ENCODE measurements at places on chromosomes 7 and 10. TPM values are rescaled to one million over a fixed set of nuclear protein-coding genes. Genes with fewer than 3 reads are reported as not detected.

Gene FBXL13
- total RNA-seq = 0.56 TPM

Gene ARHGEF5
- total RNA-seq = 1.0 TPM

Gene CHRM2
- not detected for total RNA-seq

Gene PPP1R17
- total RNA-seq = not detected

Gene SFR1
- total RNA-seq = 16.3 TPM

Gene OR6B1
- total RNA-seq = not detected

Gene CSGALNACT2
- total RNA-seq = 2.0 TPM

Gene IFIT2
- total RNA-seq = 0.53 TPM

Gene DMBT1
- 1.1 TPM for total RNA-seq

Gene RNF32
- total RNA-seq = 1.7 TPM

Gene GAD2
- total RNA-seq = not detected

- DNase-seq = no peak
Observed at GRCh38 chr7:69677054-69677852, 79.0 kb downstream of the AUTS2 start.

DNA sequence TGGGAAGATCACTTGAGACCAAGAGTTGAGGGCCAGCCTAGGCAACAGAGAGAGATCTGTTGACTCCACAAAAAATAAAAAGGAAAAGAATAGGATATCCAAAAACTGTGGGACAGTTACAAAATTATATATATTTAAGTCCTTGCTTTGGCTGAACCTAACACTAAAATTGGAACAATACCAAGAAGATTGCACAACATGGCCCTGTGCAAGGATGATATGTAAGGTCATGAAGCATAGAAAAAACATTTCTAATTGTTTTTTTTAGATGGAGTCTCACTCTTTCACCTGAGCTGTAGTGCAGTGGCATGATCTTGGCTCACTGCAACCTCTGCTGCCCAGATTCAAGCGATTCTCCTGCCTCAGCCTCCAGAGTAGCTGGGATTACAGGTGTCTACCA, 139.0 kb downstream of the TPST1 start:
- DNase-seq = no peak

DNA sequence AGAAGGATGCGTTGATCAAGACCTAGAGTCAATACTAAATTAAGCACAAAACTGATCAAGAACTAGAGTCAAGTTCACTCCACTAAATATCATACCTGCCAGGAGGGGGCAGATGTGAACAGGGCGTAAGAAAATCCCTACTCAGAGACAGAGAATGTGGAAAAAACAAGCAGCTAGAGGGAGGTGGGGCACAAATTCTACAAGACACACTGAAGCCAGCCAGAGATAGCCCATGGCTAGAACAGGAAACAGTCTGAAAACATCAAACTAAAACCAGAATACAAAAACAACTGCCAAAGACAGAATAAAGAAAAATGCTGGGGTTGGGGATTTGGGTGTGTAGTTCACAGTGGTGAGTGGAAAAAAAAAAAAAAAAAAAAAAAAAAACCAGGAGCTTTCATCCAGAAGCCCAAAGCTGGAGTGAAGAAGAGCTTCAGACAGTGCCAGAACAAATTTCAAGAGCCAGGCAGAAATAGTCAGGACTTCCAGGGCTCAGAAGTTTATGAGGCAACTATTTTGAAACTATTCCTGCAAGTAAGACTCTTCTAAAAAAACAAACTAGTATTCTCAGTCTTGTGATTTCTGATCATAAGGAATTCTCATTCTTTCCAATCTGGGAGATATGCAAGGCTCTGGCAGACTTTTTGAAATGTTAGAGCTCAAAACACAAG, 118.3 kb downstream of the CCDC71L start:
- DNase-seq = peak; percentile 70

GRCh38 chr7:105916603-105917002, 40.2 kb upstream of the ATXN7L1 start:
- peak; percentile 40 for DNase-seq

- DNase-seq = peak; percentile 34
Observed at GRCh38 chr7:42770114-42770513, 141.8 kb downstream of the C7orf25 start.

DNA sequence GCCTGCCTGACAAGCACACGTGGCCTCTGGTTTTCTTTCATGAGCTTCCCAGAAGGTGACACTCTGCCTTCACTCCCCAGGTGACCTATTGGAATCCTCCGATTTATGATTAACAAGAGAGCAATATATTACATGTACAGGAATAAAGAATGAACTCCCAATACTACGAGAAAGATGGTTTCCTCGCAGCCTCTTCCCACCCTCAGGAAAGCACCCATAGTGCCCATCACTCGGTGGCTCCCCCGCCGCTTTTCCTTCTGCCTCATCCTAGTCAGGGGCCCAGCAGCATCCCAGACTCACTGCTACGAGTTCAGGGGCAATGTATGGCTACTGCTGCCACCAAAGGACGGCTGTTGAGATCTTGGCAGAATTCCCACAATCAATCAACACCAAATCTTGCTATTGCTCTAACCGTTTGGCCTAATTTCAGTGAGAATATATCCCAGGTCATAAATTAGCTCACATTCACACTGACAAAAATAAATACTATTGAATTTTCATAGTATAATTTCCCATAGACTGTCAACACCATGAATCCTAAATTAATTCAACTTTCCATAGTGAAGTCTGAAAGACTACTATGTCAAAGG, 196.3 kb downstream of the TNS3 start:
- DNase-seq = no peak

- DNase-seq = no peak
Observed at GRCh38 chr10:97183314-97183713, 2.4 kb downstream of the SLIT1 start.

GRCh38 chr10:112801004-112801403, 149.0 kb upstream of the TCF7L2 start:
- DNase-seq = no peak

DNA sequence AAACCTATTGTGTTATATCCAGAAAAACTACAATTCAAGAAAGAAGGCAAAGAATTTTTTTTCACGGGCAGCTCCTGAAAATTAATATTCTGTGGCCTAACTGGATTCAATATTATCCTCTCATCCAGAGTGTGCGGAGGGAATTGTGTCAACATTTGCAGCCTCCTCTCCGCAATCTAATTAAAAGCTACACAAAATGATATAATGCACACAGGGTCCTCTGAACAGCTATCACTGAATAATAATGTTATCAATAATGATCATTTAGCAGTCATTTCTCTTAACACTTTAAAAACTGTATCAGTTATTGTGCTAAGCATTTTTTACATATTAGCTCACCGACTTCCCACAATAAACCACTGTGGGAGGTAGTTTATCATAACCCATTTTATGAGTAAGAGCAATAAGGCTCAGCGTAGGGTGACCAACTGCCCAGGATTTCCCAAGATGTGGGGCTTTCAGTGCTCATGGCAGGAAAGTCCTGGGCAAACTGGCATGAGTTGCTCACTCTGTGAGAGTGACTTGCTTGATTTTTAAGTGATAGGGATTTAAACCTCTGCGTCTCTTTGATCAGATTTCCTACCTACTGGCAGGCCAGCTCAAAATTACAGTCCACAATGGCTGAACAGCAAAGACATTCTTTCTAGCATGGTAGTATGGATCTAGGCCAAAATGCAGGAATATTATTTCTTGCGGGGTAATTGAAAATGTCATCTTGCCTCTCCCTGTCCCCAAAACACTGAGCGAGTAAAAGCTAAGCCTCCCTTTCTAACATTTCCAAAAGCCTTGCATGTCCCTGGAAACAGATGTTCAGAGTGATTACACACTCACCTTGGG, 65.7 kb downstream of the AOAH start:
- peak; percentile 91 for DNase-seq

- DNase-seq = no peak
Observed at GRCh38 chr10:84194424-84195043, at the start of gene CDHR1. TSS of gene CDHR1 (plus strand) at chr10:84194537. CDS start at chr10:84194761, 224 bp downstream.

- no peak for DNase-seq
Observed at GRCh38 chr7:149500910-149501309, 3.3 kb upstream of the ZNF746 start.

- peak; percentile 41 for DNase-seq
Observed at GRCh38 chr7:151796091-151796870, 80.6 kb downstream of the PRKAG2 start.

GRCh38 chr10:119784340-119785067, 58.7 kb downstream of the INPP5F start:
- no peak for DNase-seq

DNA sequence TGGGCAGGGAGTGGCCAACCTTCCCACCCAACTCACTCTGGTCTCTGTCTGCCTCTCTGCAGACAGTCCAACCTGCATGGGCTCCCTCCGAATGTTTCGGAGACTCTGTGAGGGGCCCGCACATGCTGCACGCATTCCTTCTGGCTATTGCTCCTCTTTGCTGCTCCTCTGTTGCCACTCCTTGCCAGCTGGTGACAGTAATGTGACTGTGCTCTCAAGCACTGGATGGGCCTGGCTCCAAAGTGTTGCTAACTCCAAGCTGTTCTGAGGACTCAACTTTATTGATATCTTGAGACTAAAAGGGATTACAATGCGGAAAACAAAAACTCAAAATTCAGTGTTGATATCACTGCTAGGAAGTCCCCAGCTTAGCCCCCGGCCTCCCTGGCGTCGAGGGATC, 105.4 kb upstream of the KIF5B start:
- no peak for DNase-seq

- peak; percentile 51 for DNase-seq
Observed at GRCh38 chr10:93435621-93436397, 46.3 kb downstream of the MYOF start.

DNA sequence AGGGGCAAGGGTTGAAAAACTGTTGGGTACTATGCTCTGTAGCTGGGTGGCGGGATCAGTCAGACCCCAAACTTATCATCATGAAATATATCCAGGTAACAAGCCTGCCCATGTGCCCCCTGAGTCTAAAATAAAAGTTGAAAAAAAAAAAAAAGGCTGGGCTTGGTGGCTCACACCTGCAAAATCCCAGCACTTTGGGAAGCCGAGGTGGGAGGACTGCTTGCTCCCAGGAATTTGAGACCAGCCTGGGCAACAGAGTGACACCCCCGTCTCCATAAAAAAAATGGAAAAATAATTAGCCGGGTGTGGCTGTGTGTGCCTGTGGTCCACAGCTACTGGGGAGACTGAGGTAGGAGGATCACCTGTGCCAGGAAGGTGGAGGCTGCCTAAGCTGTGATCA, 83.5 kb downstream of the VIPR2 start:
- no peak for DNase-seq

GRCh38 chr10:103493362-103493915, at the start of gene NEURL1:
TSS of gene NEURL1 (plus strand) at chr10:103493705. CDS start at chr10:103494388, 683 bp downstream.
- DNase-seq = no peak

DNA sequence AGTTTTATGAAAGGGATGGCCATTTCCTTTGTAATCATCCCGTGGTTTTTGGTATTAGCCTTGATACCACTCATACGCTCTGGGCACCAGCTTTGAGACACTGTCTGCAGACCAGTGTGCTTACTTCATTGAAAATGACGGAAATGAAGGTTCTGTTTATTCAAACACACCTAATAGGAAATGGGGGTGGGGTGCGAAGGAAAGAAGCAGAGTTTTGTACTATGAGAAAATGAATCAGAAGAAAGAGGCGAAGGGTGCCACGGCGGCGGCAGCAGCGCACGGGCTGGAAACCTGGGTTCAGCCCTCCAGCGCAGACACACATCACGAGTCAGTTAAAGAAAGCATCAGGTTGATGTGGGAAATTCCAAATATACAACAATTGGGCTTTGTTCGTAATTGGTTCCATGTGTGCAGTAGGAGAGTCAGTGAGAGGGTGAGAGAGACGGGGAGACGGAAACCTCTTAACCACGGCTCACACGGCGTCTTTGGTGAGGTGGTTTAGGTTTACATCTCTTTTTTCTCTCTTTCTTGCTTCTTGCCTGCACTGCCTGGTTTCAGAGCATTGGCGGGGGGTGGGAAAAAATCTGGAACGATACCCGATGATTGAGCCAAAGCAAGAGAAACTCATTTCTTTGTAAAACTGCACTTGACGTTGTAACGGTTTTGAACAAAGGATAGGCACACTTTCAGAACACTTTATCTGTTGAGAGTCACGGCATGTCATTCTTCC, 321.2 kb downstream of the FRMD4A start:
- peak; percentile 91 for DNase-seq

- no peak for DNase-seq
Observed at GRCh38 chr10:122186816-122187810, 84.0 kb upstream of the BTBD16 start.

DNA sequence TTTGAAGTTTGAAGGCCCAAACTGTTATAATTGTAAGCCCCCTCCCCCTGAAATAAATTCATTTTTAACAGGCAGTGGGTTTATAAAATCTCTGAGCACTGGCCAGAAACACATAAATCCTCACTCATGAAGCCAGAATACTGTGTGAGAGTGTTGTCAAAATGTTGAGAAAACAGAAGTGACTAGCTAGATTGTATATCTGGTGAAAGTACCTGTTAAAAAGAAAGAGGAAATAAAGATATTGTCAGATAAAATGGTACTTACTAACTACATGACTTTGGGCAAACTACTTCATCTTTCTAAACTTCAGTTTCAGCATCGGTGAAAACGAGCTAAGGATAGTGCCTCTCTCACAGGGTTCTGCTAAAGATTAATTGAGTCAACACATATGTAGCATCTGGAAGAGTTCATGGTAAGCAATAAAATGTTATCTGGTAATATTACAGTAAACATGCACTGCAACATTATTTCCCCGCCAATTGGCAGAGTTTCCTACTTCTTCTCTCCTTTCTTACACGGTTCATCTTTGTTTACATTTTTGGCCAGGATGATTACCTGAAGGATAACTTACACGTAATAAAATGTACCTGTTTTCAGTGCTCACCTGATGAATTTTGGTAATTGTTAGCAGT, 202.5 kb upstream of the CHRM2 start:
- DNase-seq = no peak

GRCh38 chr10:44206127-44206818, 178.6 kb downstream of the CXCL12 start:
- no peak for DNase-seq
